ENCODE measurements at places on chromosomes 1 and 21.

- no peak for DNase-seq
Measured at GRCh38 chr1:2097386-2098300, 47.4 kb downstream of the PRKCZ start.

DNA sequence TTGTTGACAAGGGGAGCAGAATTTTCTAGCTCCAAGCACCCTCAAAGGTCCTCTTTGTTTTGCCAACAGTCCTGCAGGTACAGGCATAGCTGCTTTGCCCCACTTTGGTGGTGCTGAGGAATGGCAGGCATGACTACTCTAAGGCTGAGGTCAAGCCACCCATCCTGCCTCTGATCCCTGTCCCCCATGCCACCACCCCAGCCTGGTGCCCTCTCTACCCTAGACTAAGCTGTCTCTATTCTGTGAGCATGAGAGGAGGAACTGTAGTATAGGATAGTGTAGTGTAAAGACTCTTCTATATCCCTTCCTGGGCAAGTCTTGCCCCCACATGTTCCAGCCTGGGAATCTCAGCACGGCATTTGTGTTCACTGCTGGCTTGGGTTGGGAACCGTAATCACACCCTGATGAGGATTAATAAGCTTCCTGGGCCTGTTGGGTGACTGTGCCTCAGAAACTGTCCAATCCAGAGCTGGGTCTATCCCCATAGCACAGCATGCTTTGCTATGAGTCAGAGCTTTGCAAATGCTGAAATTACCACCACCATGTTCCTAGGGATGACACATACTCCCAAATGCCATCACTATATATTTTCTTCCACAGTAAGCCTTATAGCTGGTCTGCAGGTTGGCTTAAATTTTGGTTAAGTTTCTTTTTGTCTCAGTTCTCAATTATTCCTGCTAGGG lies 105.7 kb upstream of the PPP2R5A start:
- no peak for DNase-seq

DNA sequence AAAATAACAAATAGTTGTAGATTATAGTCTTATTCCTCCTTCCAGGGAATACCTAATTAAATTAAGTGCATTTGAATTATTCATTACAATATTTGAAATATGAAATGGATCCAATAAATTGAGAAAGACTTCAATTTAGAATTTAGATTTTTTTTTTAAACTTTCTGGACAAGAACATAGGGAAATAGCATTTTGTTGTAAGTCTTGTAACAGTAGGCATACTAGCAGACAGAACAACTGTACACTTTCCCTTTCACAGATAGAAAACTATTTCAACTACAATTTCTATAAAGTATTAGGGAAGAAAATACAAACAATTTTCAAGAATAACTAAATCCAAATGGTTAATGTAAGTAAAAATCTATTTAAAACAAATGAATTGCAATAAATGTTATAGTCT lies 577.5 kb downstream of the USP25 start:
- DNase-seq, result no peak

DNA sequence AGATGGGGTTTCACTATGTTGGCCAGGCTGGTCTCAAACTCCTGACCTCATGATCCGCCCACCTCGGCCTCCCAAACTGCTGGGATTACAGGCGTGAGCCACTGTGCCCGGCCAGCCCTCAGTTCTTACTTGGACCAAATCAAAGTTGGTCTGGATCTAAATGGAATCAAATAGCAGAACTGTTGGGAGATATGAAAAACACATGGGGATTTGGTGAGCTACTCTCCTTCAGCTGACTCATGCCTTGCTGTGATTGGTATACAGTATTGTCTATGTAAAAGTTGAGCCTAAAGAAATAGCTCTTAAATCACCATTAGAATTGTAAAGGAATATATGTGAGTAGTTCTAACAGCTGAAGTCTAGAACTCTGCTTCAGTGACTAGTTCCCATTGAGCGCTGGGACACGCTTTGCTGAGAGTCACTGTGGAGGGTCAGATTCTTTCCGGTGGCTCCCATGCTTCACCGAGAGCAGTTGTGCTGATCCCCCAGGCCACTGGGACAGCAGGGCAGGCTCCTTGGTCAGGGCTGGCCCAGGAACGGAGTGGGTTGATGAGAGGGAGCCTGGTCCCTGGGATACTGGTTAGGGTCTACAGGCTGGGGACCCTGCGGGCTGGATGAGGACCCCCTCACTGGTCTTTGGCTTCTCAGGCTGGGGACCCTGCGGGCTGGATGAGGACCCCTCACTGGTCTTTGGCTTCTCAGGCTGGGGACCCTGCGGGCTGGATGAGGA lies 14.0 kb downstream of the PKNOX1 start:
- DNase-seq, result no peak

- DNase-seq, result no peak
Measured at GRCh38 chr1:89025928-89026327, 3.3 kb upstream of the GBP3 start.

GRCh38 chr1:116916002-116916401 lies 6.3 kb downstream of the PTGFRN start:
- DNase-seq, result no peak

DNA sequence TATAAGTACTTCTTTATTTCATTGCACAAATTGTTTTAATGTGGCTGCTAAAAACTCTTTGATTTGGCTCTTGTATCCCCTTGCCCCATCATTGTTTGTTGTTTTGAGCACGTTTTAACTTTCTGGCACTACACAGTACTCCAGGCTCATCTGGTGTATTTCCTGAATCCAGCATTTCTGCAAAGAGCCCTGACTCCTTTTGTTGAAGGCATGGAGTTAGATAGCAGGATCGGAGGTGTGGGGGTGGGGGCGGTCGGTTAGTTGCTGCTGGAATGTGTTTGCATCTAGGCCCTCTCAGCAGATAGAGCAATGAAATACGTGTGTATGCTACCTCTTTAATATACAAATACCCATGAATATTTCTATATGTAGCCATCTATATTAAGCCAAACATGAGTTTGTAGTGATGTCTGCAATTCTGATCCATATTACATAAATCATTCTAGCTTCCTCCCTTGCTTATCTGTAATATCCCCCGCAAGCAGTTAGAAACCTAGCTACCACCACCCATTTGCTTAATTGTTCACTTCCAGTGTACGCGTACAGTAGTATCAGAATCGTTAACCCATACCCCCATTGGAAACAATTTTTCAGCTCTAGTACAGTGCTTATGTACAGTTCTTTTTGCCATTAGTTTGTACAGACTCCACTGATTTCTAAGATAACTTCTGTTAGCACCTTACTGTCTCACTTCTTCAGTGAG lies 106.0 kb downstream of the NOS1AP start:
- DNase-seq, result no peak

- DNase-seq, result no peak
Measured at GRCh38 chr1:39720094-39720999, 18.3 kb upstream of the PPIE start.

DNA sequence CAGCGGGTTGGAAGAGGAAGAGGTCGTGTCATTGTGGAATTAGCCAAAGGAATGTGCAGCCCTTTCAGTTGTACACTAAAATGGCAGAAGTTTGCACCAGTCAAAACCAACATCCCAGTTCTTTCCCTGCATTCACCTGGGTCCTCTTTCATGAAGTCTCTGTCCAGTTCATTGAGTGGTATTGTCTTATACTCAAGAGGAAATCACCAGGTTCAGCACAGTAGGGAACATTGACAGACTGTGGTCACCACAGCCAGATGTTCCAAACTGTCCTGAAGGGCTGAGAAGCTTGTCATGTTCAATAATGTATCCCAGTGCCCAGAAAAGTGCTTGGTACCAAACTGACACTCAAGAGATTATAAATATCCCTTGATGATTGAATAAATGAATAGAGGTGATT lies 131.6 kb downstream of the GLUL start:
- no peak for DNase-seq

DNA sequence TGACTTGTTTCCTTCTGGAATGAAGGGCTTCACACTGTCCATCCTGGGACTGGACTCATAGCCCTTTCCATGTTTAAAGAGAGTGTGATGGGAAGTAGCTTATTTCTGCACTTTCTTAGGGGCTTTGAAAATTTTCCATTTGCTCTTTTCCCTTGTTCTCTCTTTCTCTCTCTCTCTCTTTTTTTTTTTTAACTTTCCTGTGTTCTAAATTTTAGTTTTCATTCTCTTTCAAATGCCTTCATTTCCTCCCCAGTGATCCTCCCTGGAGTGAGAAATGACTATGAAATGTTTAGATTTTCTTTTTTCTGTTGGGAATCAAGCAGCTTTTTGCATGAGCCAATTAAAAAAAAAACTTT lies 2.1 kb downstream of the AK4 start:
- DNase-seq, result no peak

- DNase-seq, result no peak
Measured at GRCh38 chr1:225844236-225845061, 34.5 kb downstream of the EPHX1 start.

GRCh38 chr21:36194024-36194423 lies 37.4 kb downstream of the DOP1B start:
- DNase-seq, result no peak

DNA sequence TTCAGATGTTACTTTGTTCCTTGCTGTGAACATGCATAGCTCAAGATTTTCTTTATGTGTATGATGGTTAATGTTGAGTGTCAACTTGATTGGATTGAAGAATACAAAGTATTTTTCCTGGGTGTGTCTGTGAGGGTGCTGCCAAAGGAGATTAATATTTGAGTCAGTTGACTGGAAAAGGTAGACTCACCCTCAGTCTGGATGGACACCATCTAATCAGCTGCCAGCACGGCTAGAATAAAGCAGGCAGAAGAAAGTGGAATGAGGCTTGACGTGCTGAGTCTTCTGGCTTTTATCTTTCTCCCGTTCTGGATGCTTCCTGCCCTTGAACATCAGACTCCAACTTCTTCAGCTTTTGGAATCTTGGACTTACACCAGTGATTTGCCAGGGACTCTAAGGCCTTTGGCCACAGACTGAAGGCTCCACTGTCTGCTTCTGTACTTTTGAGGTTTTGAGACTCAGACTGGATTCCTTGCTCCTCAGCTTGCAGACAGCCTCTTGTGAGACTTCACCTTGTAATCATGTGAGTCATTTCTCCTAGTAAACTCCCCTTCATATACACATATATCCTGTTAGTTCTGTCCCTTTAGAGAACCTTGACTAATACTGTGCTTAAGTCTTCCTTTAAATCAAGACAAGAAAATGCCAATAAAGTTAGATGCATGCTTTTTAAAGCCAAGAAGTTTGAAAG lies 626.6 kb downstream of the KCNT2 start:
- no peak for DNase-seq

GRCh38 chr1:19372602-19373001 lies 60.5 kb downstream of the SLC66A1 start:
- DNase-seq, result no peak

DNA sequence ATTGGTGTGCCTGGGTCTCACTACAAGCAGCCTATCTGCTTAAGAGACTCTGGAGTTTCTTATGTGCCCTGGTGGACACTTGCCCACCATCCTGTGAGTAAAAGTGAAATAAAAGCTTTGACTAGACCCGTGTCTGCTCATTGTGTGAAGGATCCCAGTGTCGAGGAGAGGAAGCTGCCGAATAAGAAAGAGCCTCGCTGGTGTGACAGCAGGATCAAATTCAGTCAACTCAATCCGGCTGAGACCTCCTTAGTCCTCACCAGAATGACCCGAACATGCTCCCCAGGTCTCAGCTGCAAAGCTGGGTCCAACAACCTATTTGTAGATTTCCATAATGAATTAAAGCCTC lies 14.8 kb downstream of the CD2 start:
- no peak for DNase-seq

- no peak for DNase-seq
Measured at GRCh38 chr1:34928699-34929496, 552 bp downstream of the DLGAP3 start.

DNA sequence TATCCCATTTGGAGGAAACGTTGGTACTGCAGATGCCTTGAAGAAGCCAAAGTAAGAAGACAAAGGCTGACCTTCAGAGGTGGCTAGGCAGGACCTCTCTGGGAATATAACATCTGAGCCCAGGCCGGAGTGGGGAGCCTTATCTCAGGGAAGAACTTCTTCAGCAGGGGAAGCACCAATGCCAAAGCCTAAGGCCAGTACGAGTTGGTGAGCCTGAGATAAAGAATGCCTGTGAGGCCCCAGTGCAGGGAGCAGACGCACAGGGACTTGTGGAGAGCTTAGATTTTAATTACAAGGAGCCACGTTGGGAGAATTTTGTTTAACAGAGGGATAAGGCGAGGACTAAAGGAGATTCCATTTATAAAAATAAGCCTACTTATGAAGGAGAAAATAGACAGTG lies 468.8 kb upstream of the RUNX1 start:
- no peak for DNase-seq

DNA sequence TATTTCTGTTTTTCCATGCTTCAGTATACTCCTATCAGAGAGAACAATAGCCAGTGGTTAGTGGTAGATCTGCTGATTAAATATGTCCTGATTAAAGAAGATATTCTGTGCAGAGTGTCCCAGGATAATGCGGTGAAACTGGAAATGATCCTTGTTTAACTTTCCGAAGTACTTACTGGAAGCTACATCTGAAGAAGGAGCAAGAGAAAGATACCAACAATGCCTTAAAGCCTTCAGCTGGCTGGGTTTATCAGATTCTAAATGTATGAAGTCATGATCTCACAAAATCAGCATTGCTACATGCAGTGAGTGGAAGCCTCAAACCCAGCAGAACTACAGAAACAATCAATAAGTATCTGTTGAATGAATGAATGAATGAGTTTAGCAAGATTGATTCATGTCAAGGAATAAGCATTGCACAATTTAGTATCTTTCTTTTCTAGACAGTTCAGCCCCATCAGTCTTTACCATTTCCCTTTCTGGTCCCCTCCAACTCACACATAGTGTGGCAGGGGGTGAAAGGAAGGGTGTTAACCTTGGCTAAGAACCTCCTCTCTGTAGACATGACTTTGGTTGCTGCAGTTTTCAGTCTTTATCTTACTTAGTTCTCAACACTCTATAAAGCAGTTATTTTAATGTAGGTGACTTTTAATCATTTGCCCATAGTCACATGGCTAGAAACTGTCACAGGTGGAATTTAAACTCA lies 24.7 kb upstream of the DNASE2B start:
- no peak for DNase-seq

GRCh38 chr1:1040004-1040991 lies 20.4 kb downstream of the AGRN start:
- peak; percentile 83 for DNase-seq

DNA sequence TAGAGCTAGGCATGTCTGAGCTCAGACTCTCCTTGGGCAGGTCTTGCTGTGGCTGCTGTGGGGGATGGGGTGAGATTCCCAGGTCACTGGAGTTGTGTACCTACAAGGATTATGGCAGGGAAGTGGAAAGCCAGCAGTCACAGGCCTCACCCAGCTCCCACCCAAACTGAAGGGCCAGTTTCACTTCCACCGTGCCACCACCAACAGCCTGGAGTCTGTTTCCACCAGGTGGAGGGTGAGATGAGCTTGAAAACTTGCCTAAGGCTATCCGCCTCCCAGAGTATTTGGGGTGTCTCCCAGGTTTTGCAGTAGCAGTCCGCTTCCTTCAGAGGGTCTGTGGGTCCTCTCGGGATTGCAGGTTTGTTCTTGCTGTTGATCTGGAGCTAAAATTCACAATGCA lies 327.7 kb downstream of the PTPRC start:
- no peak for DNase-seq

DNA sequence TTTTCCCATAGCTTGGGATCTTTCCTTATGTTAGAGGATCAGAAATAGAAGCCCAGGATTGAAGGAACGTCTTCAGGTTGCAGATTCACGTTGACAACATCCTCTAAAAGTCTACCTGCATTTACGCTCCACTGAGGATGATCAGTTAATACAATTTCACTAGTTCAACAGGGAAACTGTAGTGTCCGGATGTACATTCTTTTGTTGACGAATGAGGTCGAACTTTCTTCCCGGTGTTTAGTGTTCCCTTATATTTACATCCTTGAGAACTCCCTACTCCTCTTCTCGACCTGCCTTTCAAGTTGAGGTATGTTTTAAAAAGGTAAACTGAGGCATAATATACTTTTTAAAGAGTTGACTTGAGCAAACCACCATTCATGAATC lies 74.8 kb downstream of the SIK1 start:
- DNase-seq, result no peak

GRCh38 chr1:33846861-33847260 lies 17.0 kb upstream of the HMGB4 start:
- DNase-seq, result no peak

All from WTC11 (cell line).